ENCODE measurements at places on chromosomes 1 and 21. TPM values are rescaled to one million over a fixed set of nuclear protein-coding genes. Genes with fewer than 3 reads are reported as not detected.

GRCh38 chr21:41932191-41932575, 21.6 kb downstream of the C2CD2 start:
- H3K4me1 ChIP-seq: peaks cover 19% of the 10 kb centered on the region
- H3K27ac ChIP-seq: no peak overlapping the region
- DNase-seq: no peak
- H3K27me3 ChIP-seq: no peaks in the 10 kb centered on the region
- H3K4me3 ChIP-seq: no peak overlapping the region

GRCh38 chr1:230899841-230900251, 31.5 kb upstream of the C1orf198 start:
- H3K27me3 ChIP-seq: no peaks in the 10 kb centered on the region
- peaks cover 7% of the 10 kb centered on the region for H3K36me3 ChIP-seq
- H3K4me3 ChIP-seq: no peak overlapping the region
- peaks cover 14% of the 10 kb centered on the region for H3K4me1 ChIP-seq
- H3K27ac ChIP-seq: no peak overlapping the region

GRCh38 chr1:169321539-169321938, 46.1 kb downstream of the NME7 start:
- no peaks in the 10 kb centered on the region for H3K27me3 ChIP-seq
- no peak overlapping the region for H3K4me3 ChIP-seq
- DNase-seq: no peak

DNA sequence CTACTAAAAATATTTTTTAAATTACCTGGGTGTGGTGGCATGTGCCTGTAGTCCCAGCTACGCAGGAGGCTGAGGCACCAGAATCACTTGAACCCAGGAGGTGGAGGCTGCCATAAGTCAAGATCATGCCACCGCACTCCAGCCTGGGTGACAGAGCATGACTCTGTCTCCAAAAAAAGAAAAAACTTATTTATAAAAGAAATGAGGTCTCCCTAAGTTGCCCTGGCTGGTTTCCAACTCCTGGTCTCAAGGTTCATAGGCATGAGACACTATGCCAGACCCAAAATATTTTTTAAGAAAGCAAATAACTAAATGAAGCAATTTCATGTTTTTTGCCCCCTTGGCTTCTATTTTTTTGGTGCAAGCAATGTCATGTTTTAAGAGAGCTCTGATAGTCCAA, 32.9 kb downstream of the EIF4G3 start:
- H3K27me3 ChIP-seq: no peaks in the 10 kb centered on the region
- no peak overlapping the region for H3K4me3 ChIP-seq
- DNase-seq: no peak
- no peaks in the 10 kb centered on the region for H3K4me1 ChIP-seq
- peaks cover 3% of the 10 kb centered on the region for H3K36me3 ChIP-seq

GRCh38 chr21:39952265-39952664, 85.0 kb downstream of the PCP4 start:
- no peak overlapping the region for H3K27ac ChIP-seq
- no peaks in the 10 kb centered on the region for H3K36me3 ChIP-seq
- H3K27me3 ChIP-seq: peaks cover 13% of the 10 kb centered on the region

FMN2 gene
- total RNA-seq: 0.27 TPM

- H3K36me3 ChIP-seq: peaks cover 96% of the 10 kb centered on the region
- H3K4me1 ChIP-seq: peaks cover 21% of the 10 kb centered on the region
- H3K4me3 ChIP-seq: no peak overlapping the region
- H3K27me3 ChIP-seq: no peaks in the 10 kb centered on the region
- DNase-seq: no peak
Measured at GRCh38 chr1:226370144-226370923, 37.6 kb downstream of the PARP1 start.

- H3K27me3 ChIP-seq: no peaks in the 10 kb centered on the region
- no peak overlapping the region for H3K27ac ChIP-seq
- H3K36me3 ChIP-seq: peaks cover 26% of the 10 kb centered on the region
- no peaks in the 10 kb centered on the region for H3K4me1 ChIP-seq
- no peak overlapping the region for H3K4me3 ChIP-seq
Measured at GRCh38 chr21:31957631-31958030, 84.8 kb downstream of the HUNK start.

LAD1 gene
- 5.1 TPM for total RNA-seq

LIN28A gene
- total RNA-seq: not detected

SLC25A24 gene
- total RNA-seq: 33.9 TPM

GPN2 gene
- 10.8 TPM for total RNA-seq

- DNase-seq: no peak
- no peak overlapping the region for H3K4me3 ChIP-seq
- H3K27me3 ChIP-seq: no peaks in the 10 kb centered on the region
- H3K36me3 ChIP-seq: no peaks in the 10 kb centered on the region
- no peak overlapping the region for H3K27ac ChIP-seq
- no peaks in the 10 kb centered on the region for H3K4me1 ChIP-seq
Measured at GRCh38 chr21:43467785-43468184, 40.9 kb upstream of the SIK1 start.

TIMM17A gene
- total RNA-seq: 31.3 TPM

NUDT4B gene
- total RNA-seq: 0.98 TPM
